ENCODE measurements at places on chromosomes 6 and 20.

DNA sequence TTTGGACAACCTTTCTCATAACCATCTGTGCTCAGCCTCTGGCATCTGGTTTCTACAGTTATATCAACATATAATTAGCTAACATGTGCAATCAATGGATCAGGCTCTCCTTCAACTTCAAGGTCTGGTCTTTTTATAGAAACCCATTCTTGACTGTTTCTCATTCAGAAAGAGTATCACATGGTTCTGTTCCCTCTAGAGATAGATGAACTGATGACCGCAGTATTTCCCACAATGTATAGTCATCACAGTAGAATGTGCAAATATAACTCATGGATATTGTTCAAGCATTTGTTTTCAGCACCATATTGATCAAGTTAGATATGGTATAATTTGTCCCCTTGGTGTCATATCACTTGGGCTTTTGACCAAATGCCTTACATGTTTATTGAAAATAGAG is 656.2 kb downstream of the FRK start:
- no peak for DNase-seq

DNA sequence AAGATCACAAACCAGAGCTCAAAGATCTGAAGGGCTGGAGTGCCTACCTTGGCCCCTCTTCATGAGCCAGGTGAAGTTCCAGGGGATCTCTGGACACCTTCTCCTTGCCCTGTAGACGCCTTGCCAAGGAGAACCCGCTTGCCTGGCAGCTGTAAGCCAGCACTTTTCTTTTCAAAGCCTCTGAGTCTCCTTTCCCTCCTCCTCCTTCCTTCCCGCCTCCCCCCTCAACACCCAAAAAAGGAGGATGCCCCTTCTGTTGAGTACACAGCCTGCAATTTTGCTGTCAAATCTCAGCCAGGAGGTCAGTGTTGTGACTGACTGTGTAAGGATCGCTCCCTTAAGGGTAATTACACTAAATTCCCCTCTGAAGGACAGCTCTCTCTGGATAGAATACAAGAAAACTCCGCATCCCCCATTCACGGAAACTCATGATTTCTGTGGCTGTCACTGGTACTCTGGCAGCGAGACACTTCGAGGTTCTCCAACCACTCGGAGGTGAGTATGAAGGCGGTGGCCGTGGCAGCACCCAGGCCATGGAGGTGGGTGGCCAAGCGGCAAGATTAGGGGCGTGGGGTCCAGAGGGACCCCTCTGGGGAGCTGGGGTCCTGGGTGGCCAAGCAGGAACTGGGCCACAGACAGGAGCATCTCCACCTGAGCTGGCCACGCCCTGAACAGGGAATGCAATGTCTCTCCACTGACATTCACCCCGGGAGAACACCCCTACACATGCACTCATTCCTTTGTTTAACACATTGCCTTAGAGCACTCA is 23.2 kb upstream of the FOXP4 start:
- peak; percentile 86 for DNase-seq

DNA sequence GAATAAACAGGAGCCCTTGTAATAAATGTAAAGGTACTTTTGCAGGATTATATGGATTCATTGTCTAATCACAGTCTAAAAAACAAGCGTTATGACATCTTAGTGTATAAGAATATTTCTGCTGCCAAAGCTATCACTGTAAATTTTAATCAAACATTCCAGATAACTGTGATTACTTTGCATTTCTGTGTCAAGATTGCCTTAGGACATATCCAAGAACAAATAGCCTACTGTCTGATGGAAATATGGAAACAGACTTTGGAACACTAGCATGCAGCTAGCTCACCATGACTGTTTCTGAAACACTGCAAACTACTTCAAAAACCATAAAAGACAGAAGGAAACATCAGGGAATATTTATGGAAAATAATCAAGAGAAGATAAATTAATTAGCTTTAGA is 248.7 kb upstream of the ASCC3 start:
- DNase-seq: no peak

DNA sequence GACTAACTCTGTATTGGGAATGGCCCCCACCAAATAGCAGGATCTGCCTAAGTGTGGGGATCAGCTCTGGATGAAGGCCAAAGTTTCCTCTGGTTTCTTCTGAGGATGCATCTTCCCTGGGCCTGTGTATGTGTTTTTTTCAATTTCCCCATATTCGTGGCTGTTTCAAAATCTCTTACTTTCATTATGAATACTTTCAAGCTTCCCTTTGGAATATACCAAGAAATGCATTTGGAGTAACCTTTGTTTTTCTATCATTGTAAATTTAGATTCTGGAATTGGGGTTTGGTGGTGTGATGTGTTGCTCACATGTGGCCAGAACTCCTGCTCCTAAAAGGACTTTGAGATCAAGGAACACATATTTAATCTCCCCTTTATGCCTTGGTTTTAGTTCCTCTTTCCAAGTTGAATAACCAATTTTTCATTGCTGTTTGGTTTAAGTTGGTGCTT is 8.4 kb downstream of the ENTPD6 start:
- no peak for DNase-seq

DNA sequence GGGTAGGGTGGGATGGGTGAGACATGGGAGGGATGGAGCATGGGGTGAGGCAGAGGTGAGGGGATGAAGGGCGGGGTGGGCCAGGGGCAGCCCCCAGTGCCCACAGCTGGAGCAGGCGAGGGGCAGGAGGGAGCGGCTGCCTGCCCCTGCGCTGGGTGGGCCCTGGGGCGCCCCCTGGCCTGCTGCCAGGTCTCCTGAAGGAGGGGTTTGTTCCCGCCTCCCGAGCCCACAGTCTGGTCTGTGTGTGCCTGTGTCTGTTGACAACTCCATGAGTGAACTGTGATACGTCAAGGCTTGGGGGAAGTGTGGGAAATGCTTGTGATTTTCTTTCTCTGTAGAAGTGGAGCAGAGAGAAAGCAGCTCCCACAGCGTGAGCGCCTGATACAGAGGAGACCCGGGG is 10.9 kb upstream of the MRGBP start:
- DNase-seq: no peak

DNA sequence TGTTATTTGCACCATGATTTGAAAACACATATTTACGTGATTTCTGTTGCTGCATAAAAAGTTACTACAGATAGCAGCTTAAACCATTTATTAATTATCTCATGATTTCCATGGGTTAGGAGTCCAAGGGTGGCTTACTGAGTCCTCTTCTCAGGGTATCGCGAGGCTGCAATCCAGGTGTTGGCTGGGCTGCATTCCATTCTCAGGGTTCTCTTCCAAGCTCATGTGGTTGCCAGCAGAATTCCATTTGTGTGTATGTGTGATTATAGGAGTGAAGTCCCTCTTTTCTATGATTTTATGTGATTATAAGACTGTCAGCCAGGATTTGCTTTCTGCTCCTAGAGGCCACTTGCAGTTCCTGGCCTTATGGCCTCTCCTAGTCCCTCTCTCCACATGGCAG is 135.1 kb downstream of the FAM83B start:
- no peak for DNase-seq

GRCh38 chr6:11912420-11912819 is 99.7 kb upstream of the HIVEP1 start:
- no peak for DNase-seq

DNA sequence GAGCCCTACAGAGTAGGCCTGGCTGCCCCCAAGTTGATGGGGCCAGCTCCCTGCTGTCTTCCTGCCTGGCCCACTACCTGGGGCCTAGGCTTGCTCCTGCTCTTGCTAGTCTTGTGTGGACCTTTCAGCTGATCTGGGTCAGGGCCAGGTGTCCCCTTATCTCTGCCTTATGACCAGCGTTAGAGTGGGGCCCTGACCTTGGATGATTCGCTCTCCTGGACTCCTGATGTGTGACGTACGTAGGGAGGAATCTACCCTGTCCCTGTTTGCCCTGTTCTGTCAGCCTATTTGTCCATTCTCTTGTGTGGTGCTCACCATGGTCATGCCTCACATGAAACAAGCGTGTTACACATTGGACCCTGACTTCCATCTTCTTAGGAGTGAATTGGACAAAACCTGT is 571.8 kb downstream of the QKI start:
- DNase-seq: no peak

- DNase-seq: no peak
Observed at GRCh38 chr20:18272451-18272850, 15.9 kb upstream of the ZNF133 start.

GRCh38 chr6:6569096-6569810 is 19.3 kb upstream of the LY86 start:
- no peak for DNase-seq

DNA sequence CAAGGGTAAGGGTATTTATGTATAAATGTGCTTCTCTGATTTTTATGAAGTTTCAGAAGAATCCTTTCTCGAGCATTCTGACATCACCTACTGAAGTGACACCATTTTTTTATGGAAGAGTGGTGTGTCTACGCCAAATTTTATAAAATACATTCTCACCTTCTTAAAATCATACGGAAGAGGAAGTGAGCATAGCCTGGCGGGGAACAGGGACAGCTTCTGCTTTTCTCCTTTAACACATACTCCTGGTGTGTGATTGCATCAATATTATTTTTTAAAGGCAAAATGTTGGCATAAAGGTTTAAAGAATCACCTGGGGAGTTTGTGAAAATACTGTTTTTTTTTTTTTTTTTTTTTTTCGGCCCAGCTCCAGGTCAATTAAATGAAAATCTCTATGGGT is 733.6 kb upstream of the MAN1A1 start:
- no peak for DNase-seq

DNA sequence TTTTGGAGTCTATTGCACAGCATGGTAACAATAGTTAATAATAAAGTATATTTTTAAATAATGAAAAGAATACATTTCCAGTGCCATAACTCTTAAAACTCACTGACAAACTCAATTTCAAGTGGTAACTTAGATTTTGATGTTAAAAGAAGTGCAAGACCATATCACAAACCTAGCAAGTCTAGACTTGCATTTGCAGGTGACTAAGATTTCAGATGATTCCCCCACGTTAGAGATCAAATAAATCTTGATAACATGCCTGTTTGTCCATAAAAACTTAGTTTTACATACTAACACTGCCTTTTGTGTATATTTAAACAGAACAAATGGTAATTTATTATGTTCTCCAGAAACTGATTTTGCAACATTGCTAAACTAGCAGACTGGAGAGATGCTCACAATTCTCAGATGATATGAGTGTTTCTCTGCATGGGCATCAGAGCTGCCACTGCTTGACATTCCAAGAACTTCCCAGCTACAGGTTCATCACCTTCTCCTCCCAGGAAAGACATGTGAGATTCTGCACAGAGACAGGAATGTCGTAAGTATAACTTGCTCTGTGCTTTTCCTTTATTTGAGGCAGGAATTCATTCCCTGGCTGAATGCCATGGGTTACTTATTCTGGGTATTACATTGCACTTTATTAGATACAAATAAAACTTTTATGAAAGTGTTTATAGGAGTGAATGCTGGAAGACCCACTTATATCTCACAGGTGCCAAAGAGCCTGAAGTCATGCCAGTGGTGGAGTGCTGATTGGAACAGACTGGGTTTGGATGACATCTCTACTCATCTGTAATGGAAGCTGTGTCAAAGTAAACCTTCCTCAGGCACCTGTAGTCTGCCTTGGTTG is 160.2 kb upstream of the FOXA2 start:
- DNase-seq: no peak

DNA sequence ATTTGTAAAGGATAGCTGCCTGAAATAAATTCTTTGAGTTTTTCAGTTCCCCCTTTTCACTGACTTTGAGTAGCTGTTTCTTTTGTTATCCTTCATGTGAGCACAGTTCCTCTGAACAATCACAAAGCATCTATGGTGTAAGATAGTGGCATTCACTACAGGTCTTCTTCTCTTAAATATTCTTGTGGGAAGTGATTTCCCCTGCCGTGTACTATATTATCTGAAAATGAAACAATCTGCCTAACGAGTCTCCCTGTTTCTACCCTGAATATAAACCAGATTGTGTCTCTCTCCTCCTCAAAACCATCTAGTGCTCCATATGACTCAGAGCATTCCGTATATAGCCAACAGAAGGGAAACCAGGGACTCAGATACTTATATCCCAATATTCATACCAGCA is 380.1 kb upstream of the SOX4 start:
- no peak for DNase-seq

GRCh38 chr20:20286061-20286460 is 81.8 kb upstream of the INSM1 start:
- no peak for DNase-seq

GRCh38 chr6:33620856-33621710 is at the start of gene ITPR3:
Gene ITPR3, plus strand, starts transcription at chr6:33621322. Its CDS starts 281 bp downstream, at chr6:33621603.
- no peak for DNase-seq

DNA sequence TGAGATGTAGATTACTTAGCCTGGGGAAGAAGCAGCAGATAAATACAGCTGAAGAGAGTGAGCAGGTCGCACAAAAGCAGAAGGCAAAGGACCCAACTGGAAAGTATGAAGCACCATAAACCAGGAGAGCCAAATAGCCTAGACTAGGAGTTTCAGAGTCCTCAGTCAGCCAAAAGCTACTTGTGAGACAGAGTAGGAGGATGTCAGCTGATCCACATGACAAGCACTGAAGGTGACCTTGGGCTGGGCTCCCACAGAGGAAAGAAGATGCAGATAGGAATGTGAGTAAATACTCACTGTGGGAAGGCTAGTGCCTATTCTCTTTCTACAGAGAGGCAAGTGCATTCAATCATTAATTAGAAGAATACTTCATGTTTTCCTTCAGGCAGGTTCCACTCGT is 274.0 kb upstream of the POU3F2 start:
- DNase-seq: no peak

DNA sequence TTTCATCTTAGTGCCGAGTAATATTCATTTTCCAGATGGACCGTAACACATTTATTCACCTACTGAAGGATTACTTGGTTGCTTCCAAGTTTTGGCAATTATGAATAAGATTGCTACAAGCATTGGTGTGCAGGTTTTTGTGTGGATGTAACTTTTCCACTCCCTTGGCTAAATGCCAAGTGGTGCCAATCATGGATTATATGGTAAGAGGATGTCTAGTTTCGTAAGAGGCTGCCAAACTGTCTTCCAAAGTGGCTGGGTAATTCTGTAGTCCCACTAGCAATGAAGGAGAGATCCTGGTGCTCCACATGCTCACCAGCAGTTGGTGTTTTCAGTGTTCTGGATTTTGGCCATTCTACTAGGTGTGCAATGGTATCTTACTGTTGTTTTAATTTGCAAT is 117.1 kb downstream of the IRF4 start:
- no peak for DNase-seq

DNA sequence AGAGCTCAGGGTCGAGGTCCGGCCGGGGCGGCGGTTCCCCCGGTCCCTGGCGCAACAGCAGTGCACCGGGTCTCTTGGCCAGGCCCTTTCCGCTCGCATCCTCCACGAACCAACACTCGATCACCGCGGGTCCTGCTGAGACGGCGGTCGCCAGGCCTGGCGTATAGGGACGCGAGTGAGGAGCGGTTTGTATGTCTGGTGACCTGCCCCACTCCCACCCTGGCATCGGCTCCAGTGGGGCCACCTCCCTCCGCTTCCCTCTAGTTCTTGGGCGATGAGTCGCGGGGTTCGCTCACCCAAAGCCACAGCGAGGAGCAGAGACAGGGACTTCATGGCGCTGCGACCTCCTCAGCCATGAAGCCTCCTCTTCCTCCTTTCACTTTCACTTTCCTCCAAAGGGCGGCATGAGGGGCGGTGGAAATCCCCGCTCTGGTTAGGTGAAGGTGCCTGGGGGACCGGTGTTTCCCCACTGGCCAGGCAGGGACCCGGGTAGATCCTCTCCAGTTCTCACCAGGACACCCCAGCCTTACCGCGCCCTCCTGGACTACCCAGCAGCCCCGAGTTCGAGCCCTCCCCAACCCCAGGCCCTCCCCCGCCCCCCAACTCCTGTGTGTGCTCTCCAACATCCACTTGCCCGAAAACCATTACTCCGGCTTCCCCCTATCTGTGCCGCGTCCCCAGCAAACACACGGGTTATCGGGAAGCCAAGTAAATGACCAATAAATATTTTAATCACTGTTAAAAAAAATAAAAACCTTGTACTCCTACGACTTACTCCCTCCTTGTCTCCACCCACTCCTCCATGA is at the start of gene TAPBP:
Gene TAPBP (minus strand): TSS at position 370 of the 806 bp plus-strand sequence. CDS start 37 bp downstream, at position 333.
- no peak for DNase-seq

Data from NCI-H2227 treated with DMSO at 0.1 percent for 48 hours (cell line).